Stimulated activated CD4-positive, alpha-beta T cell treated with anti-CD3 and anti-CD28 coated beads, Interleukin-2, amount 100 ng/mL, for 48 hours (primary cell): ENCODE measurements at places on chromosomes 5 and 9.

GRCh38 chr5:89480406-89481007 lies 597.5 kb upstream of the MEF2C start:
- DNase-seq = no peak

DNA sequence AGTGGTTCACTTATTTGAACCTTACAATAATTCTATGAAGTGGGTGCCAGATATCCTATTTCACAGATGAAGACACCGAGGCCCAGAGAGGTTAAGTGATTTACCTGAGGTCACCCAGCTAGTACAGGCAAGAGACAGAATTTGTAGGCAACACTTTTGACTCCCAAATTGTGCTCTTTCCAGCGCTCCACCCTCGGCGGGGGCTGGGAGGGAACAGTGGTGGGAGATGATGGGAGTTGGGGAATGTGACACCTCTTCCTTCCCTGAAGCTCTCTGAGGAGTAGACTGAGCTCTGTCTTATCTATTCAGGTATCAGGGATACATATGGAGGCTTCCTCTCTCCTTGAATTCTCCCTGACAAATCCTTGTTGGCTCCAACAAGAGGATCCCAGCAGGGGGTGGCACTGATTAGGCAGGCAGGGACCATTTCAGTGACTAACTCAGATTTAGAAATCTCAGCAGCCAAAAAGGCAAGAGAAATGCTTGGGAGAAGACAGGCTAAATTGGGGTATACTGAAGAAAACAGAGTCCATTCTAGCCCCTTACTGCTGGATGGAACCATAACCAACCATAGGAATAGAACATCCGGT lies 95.8 kb upstream of the PANK3 start:
- DNase-seq = no peak

GRCh38 chr5:59810041-59810440 lies 83.5 kb downstream of the PDE4D start:
- DNase-seq = peak; percentile 66

DNA sequence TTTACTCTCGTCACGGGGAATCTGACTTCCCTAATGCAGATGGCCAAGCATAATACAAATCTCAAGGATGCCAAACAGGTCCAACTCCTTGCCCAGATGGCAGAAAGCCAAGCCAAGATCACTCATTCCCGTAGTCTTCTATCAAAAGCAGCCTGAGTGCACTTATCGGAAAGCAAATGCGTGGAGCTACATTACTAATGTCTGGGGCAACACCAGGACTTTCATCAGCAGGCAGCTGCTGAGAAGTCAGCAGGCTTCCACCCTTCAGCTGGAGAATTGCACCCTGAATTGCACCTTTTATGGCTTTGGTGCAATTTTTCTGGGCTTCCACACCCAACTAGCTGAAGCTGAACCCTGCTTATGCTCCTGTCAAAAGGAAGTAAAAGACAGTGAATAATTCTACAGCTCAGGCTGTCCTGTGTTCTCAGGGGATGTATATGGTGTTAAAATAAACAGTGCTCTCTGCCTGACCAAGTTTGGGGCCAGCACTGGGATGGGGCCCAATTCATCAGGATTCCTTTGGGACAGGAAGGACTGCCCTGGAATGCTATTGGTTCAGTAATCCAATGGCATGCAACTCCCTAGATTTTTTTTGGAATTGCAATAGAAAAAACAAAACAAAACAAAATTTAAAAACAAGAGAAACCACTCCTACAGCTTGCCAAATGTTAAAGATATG lies 92.6 kb downstream of the DPYSL3 start:
- no peak for DNase-seq

- no peak for DNase-seq
Measured at GRCh38 chr9:90802386-90802985, 867 bp downstream of the SYK start.

- DNase-seq = no peak
Measured at GRCh38 chr9:101966691-101967090, 228.2 kb upstream of the GRIN3A start.

DNA sequence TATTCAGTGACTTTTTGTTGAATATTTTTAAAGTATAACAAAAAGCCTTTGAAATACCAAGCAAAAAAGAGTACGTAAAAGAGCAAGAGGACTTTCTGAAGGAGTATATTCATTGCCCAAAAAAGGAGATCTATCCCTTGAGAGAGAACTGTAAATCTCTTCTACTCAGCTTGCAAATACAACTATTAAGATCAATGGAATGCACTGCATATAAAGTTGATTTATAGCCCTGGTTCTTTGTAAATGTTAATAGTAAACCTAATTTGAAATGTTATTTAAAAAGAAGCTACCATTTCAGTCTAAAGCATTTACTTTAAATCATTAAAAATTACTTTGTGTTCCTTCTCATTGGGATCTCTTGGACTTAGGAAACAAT lies 168.1 kb downstream of the PDE4D start:
- DNase-seq = no peak
